ENCODE measurements at places on chromosomes 2 and 18.

- DNase-seq, result no peak
These were observed 213.2 kb downstream of the GBX2 start for GRCh38 chr2:235954888-235955480.

DNA sequence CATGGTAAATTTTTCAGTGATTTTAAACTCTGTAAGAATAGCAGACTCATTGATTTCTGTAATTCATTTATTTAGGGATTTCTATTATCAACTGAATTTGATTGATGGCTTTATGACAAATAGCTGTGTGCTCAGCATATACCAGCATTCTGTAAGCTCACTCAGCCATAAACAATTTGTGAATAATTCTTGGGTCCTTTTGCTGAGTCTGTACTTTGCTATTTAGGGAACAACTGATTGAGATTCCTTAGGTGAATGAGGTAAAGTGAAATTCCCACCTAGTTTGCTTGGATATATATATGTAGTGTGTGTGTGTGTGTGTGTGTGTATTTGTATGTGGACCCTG lies 76.7 kb upstream of the CAVIN2 start:
- no peak for DNase-seq

GRCh38 chr2:47631792-47632398 lies 151.1 kb upstream of the MSH6 start:
- no peak for DNase-seq

- no peak for DNase-seq
These were observed 29.9 kb upstream of the NT5DC4 start for GRCh38 chr2:112690853-112691401.

DNA sequence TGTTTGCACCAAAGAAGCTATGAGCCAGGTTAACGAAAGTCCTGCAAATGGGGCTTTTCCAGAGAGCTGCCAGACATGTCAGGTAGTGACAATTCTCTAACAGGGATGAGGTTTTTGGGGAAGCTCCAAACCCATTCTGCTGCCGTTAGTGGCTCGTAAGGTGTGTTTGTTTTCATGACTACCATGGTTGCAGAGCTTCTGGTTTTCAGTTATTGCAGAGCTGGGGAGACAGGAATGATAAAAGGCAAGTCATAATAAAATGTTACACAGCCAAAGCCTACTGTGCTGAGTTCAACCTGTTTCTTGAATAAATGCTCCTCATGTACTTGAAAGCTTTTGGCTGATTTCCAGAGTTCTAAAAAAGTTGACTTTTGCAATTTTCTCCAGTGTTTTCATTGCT lies 209.2 kb upstream of the STK17B start:
- no peak for DNase-seq

GRCh38 chr2:69624611-69625010 lies 18.9 kb downstream of the AAK1 start:
- DNase-seq, result no peak

DNA sequence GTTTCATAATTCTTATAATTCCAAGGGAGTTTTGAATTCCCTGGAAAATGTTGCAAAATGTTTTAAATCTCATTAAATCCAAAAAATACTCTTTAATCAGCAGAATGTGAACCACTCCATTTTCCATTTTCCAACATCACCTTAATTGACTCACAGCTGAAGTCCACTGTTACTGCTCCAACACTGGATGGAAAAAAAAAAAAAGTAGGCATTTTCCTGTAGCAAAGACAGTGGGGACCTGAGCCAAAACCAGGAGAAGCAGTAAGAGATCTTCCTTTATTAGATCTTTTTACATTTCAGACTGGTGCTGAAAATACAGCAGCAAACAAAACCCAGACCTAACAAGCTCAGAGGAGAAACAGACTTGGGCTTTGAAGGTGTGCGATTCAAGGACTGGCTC lies 62.4 kb upstream of the SPATS2L start:
- no peak for DNase-seq

DNA sequence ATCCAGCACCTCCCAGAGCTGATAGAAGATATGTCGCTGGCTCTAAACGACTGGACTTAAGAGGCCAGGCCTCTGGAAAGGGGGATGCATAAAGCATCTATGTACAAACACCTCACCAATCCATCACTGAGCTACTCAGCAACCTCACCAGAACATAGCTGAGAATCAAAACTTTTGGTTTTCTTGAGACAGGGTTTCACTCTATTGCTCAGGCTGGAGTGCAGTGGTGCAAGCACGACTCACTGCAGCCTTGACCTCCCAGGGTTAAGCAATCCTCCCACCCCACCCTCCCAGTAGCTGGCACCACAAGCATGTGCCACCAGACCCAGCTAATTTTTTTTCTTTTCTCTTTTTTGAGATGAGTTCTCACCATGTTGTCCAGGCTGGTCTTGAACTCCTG lies 62.9 kb upstream of the MSH6 start:
- no peak for DNase-seq

DNA sequence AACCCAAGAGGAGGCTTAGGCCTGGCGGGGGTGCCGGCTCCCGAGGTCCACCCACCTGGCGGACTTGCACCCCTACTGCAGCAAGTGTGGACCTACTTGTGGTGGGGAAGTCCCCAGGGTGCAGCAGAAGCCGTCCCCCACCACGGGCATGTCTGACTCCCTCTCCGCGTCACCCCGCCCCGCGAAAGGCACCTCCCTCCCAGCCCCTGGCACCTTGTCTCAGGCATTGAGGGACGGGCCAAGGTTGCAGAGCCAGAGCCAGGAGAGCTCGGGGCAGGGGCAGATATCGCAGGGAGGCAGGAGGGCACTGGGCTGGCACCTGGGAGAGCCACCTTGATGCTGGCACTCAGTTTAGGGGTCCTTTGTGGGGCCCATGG lies 19.0 kb downstream of the CROCC2 start:
- no peak for DNase-seq

GRCh38 chr18:10050956-10051355 lies 137.1 kb downstream of the VAPA start:
- no peak for DNase-seq

DNA sequence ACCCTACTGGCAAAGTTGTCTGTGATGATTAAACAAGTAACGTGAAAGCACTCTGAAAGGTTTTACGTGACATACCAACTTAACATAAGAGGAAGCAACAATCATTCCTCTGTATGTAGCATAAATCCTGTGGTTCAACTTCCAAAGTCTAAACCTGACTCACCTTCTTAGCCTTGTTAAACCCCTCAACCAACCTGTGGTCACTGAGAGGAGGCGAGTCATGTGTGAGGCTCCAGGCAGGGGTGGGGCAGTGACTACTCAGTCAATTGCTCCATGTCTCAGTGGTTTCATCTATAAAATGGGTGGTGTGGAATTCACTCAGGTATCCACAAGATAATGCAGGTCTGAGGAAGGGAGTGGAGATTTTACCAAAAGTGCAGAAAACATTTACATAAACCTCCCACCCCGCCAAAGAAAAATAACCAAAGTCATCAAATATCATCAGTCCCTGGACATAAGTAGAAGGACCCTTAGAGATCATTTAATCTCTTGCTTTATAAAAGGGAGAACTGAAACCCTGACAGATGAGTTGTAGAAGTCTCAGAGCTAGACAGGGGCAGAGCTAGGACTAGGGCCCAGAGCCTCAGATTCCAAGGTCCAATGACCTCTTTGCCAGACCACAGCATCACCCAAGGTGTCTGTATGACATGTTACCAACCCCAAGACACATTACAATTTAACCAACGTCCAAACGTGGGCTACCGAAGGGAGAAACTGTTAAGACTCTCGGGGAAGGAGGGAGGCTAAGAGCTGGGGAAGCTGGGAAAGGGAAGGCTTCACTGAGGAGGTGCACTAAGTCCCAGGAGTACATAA lies 3.7 kb upstream of the PCBP1 start:
- DNase-seq, result no peak

- DNase-seq, result no peak
These were observed 102.4 kb downstream of the DDX1 start for GRCh38 chr2:15693926-15694588.

DNA sequence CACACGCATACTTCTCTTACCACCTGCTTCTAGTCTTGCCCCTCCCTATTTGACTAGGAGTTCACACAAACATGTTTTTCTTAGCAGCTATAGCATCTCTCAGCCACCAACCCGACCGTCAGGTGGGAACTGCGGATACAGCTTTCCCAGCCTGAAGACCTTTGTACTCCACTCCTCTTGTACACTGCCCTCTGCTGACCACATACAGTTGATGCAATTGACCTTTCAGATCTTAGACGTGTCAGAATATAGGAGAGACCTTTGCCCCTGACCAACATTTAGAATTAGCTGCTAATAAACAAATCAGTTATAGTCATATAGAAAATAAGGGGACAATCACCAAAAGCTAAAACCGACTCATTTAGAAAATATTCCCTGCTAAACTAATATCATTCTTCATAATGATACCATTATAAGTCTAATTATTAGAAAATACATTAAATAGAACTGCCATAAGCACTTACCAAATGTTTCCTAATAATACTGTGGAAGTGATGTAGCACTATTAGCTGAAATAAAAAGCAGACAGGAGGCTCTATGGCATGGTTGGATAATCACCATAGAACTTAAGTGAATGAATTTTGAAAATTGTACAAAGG lies 208.4 kb downstream of the RAD51AP2 start:
- DNase-seq, result no peak

DNA sequence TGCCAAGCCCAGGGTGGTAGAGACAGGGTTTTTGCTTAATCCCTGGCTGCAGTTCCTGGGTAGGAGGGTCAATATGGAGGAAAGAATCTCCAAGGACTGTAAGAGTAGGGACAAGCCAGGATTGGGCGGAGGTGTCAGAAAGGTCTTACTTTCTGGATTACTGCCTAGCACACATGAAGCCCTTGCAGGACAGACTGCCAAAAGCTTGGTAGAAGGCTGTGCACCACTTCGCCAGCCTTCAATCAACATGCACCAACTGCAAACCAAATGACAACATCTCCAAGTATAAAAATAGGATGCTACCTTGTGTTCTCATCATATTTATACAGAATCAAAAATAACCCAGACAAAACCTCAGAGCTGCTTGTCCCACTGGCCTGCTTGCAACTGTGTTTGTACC lies 3.7 kb downstream of the ZNF142 start:
- no peak for DNase-seq

DNA sequence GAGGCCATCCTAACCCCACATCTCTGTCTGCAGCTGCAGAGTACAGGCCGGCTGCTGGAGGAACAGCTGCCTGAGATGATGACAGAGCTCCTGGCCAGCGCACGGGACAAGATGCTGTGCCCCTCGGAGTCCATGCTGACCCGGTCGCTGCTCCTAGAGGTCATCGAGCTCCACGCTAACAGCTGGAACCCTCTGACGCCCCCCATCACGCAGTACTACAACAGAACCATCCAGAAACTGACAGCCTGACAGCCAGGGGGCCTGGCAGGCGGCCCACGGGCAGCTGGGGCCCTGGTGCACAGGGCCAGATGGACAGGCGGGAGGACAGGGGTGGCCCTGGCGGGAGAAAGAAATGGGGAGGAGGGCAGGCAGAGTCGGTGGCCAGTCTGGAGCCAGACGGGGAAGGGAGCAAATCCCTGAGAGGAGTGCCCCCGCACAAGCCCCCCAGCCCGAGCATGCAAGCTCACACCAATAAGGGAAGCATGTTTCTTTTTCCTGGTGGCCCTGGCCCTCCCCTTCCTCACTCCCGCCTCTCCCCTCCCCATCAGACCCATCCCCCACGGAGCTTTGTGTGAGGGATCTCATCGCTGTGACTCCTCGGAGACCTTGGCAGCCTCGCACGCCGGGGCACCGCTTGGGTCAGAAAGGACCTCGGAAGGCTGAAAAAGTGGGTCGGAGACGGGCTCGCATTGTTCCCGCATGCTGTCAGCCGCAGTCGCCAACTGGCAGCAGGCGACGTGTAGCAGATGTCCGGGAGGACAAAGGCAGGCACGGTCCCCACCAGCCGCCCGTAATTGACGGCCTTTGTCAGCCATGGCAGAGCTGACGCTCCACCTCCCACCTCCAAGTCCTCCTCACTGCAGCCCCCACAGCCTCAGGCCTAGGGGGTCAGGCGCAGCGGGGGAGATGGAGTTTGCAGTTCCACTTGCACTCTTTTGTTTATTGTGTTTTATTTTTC lies 91.2 kb downstream of the SMAD7 start:
- no peak for DNase-seq

DNA sequence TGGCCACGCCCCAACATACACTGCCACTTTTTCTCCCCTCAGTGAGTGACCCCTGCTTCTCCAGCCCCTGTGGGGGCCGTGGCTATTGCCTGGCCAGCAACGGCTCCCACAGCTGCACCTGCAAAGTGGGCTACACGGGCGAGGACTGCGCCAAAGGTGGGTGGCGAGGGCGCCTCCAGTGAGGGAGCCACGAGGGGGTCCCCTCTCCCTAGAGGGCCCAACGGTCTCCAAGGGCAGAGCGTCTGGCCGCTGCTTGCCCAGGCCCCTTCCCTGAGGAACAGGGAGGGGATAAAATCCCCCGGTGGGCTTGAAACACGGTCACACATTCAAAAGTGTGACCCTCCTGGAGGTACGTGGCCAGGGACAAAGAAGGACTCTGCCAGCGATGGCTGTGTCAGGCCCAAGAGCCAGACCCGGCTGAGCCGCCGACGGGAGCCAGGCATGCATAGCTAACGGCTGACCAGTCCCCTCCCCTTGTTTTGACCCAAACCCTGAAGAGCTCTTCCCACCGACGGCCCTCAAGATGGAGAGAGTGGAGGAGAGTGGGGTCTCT lies 37.2 kb downstream of the MTERF4 start:
- no peak for DNase-seq

DNA sequence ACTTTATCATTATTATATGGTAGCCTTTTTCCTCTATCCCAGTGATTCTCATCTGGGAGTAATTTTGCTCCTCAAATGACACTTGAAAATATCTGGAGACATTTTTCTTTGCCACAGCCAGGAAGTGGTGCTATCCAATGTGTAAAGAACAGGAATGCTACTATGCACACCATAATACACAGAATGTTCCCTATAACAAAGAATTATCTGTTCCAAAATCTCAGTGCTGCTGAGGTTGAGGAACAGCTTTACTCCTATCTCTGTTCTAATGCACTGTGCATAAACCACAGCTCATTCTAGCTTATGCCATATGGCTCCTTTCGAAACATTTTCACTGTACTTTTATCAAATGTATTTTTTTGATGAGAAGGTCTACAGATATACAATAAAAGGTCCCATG lies 1231.2 kb upstream of the CELF4 start:
- DNase-seq, result no peak

GRCh38 chr2:69255760-69256159 lies 131.3 kb downstream of the GFPT1 start:
- no peak for DNase-seq

DNA sequence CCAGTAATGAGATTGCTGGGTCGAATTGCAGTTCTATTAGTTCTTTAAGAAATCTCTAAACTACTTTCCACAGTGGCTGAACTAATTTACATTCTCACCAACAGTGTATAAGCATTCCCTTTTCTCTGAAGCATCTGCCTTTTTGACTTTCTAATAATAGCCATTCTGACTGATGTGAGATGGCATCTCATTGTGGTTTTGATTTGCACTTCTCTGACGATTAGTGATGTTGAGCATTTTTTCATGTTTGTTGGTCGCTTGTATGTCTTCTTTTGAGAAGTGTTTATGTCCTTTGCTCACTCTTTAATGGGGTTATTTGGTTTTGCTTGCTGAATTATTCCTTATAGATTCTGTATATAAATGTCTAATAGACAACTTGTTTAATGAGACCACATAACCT lies 69.6 kb upstream of the UGP2 start:
- no peak for DNase-seq

GRCh38 chr2:25161055-25161781 lies 7.2 kb downstream of the POMC start:
- DNase-seq, result no peak
